Cardiac septum (tissue), 1 donor: ENCODE measurements at places on chromosomes 11 and 22. TPM values are rescaled to one million over a fixed set of nuclear protein-coding genes. Genes with fewer than 3 reads are reported as not detected.

The KCNA4 gene
- 15.6 TPM for total RNA-seq

The EHBP1L1 gene
- 174 TPM for total RNA-seq

The TMPRSS13 gene
- not detected for total RNA-seq

The CALCB gene
- total RNA-seq: not detected

The LRRC75B gene
- 4.2 TPM for total RNA-seq

The ARHGAP20 gene
- 0.19 TPM for total RNA-seq

The TRIOBP gene
- total RNA-seq: 115 TPM

The SLC35F2 gene
- total RNA-seq: 1.5 TPM

The SOX6 gene
- 34.6 TPM for total RNA-seq

The ELFN2 gene
- 0.03 TPM for total RNA-seq

The AGBL2 gene
- 1.2 TPM for total RNA-seq

The APOBEC3H gene
- not detected for total RNA-seq

The OR4C12 gene
- not detected for total RNA-seq

The IRAG1 gene
- total RNA-seq: 6.4 TPM

The SLC22A12 gene
- not detected for total RNA-seq

The CFAP300 gene
- total RNA-seq: 0.38 TPM

The MISFA gene
- total RNA-seq: 6.4 TPM

The TSGA10IP gene
- not detected for total RNA-seq

The FAU gene
- total RNA-seq: 511 TPM

The HPX gene
- total RNA-seq: 0.27 TPM

The KCNK4 gene
- total RNA-seq: not detected

The CREB3L1 gene
- 8.6 TPM for total RNA-seq

The INPP5J gene
- 13.8 TPM for total RNA-seq

The BCO2 gene
- 67.8 TPM for total RNA-seq

The LRP5 gene
- total RNA-seq: 38.6 TPM

The MYO18B gene
- total RNA-seq: 254 TPM

The DGAT2 gene
- total RNA-seq: 10.3 TPM

The OR10A2 gene
- not detected for total RNA-seq

The RAC2 gene
- 5.1 TPM for total RNA-seq

The PANX3 gene
- not detected for total RNA-seq

The OR51I1 gene
- total RNA-seq: not detected

The CCND1 gene
- 258 TPM for total RNA-seq

The RAG2 gene
- total RNA-seq: not detected

The VPS26B gene
- total RNA-seq: 39.5 TPM

The FXYD2 gene
- total RNA-seq: 1.6 TPM

The CRYBB3 gene
- total RNA-seq: not detected

The ZFPL1 gene
- total RNA-seq: 23.5 TPM

The SCGB1C1 gene
- not detected for total RNA-seq

The OR4X2 gene
- total RNA-seq: not detected
